NB4 (cell line): ENCODE measurements at places on chromosomes 5 and 9.

- no peak for DNase-seq
Measured at GRCh38 chr5:89374144-89374784, 491.3 kb upstream of the MEF2C start.

DNA sequence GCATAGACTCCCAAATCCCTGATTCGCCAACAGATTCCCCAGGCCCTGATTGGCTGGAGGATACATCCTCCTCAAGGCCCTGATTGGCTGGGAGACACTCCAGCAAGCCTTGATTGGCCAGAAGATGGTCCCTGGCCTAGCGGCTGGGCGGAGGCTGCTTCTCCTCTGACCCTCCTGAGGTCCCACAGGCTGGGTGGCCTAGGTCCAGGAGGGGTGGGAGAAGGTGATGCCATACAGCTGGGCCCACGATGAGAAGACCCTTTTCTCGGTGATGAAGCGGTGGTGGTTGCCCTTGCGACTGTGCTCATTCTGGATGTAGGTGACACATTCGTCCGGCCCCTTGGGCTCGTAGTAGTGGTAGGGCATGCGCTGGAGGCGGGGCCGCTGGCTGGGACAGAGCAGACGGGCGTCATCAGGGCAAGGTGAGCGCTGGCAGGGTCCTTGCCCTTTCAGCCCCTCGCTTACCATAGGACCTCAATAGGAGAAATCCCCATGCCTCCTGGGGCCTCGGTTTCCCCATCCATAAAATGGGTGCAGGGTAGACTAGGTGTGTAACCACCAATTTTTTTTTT is 9.0 kb upstream of the AK1 start:
- DNase-seq: no peak

DNA sequence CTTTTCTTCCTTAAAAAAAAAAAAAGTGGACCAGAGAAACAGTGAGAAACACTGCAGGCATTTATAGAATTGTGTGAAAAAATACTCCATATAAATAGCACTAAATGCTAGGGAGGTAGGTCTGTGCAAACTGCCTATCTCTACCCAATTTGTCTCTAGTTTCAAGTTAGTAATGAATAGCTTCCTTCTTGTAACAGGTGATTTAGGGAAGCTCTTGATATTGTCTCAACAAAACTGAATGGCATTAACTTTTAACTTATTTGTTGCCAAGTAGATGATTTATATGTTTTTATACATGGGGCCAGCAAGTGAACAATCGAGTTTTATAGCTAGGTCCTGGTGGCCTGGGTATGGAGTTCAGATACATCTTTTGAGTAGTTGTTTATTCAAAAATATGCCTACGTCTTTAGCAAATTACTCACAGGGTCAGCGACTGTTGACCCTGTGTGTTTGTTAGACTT is 283.6 kb downstream of the NR3C1 start:
- DNase-seq: no peak

GRCh38 chr5:158463938-158464337 is 605.0 kb upstream of the CLINT1 start:
- peak; percentile 70 for DNase-seq

GRCh38 chr9:70392189-70392588 is 22.3 kb downstream of the KLF9 start:
- peak; percentile 14 for DNase-seq

DNA sequence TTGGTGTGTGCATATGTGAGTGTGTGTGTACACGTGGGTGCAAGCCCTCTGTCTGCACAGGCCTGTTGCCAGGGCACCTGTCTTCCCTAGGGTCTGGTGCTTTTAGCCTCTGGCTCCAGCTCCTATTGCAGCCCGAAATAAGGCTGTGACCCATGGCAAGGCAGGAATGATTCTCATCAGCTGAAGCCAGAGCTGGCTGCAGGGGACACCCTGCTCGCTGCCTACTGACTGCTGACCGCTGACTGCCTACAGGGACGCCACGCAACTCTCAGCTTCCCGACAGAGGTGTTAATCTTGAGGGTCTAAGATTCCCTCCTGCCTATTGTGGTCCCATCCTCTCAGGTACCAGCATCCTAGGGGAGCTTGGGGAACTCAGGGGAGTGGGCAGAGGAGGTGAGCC is at the start of gene MYOZ3:
Gene MYOZ3, plus strand, starts transcription at position 166 of the 400 bp plus-strand sequence. CDS start 1,691 bp downstream, outside the sequence.
- no peak for DNase-seq

- no peak for DNase-seq
Measured at GRCh38 chr5:53166183-53166495, 56.6 kb upstream of the MOCS2 start.

GRCh38 chr9:71987471-71988371 is 72.7 kb downstream of the C9orf57 start:
- DNase-seq: peak; percentile 47

DNA sequence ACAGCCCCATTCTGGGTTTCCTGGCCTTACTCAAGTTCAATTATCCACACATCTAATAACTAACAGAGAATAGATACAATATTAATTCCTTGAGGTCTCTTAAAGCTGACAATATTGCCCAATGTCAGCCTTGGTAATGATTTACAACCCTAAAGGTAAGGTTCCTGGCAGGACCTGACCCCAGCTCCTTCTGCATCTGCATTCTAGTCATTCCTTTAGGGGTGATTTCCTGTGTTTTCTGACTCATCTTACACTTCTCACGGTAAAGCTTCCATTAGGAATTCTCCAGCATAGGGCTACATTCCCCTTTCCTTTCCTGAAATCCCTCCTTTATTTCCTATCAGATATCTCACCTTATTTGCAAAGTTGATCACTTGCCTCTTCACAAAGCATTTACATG is 9.3 kb downstream of the HAVCR1 start:
- no peak for DNase-seq

GRCh38 chr5:124536333-124536732 is 210.1 kb downstream of the ZNF608 start:
- DNase-seq: no peak

DNA sequence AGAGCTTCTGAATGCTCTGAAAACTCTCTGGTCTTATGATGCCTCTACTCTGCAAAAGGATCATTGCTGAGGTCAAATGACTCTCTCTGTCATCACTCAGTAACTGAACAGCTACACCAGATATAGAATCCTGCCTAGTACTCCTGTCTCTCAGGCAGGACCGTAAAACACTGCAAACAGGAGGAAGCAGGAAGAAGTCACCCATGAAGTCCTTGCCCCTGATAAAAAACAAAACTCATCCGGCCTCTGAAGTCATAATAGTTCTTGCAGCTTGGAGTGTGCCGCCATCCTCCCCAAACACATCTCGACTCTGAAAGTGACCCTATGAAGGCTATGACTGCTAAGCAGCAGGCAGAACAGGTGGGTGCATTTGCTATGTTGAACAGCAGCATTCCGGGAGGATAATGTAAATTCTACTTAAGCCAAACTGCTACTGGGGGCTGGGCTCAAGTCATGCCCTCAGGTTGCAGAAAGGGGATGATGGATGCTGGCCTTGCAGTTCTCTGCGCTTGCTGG is 81.9 kb upstream of the FAM169A start:
- no peak for DNase-seq

DNA sequence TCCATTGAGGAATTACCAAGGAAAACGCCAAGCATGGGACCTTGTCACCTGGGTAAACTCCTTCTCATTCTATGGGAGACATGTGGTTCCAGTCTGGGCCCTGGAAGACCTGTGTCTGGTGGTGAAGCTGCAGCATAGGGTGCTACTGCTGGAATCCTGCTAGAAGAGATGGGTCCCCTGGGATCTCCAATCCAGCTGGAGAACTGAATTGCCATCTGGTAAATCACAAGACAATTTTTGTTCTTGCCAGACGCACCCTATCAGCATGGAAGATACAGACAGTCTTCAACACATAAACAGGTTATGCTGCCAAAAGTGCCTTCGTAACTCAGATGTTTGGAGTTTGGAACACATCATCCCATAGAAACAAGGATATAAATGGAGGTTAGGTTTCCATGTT is 424.0 kb upstream of the BRINP1 start:
- no peak for DNase-seq

GRCh38 chr5:148684528-148684927 is 30.2 kb upstream of the HTR4 start:
- DNase-seq: no peak

- DNase-seq: no peak
Measured at GRCh38 chr9:14311956-14312685, 1.8 kb downstream of the NFIB start.

DNA sequence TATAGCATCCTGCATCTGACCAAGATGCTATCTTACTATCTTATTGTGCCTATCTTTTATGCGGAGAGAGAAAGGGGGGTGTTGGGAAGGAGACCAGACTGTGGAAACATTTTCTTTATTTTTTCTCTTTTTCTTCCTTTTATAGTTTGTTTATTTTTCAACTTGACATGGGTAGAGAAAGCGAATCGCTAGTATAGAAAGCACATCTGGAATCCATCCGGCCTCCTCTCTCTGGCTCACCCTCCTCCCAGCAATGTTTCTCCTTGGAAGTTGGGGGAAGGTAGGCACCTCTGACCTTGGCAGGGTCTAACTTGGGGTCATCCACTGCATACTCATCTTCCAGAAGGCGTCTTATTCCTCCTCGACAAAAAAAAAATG is 3.9 kb downstream of the S1PR3 start:
- DNase-seq: no peak

- no peak for DNase-seq
Measured at GRCh38 chr9:137491735-137492432, 32.8 kb upstream of the NSMF start.

DNA sequence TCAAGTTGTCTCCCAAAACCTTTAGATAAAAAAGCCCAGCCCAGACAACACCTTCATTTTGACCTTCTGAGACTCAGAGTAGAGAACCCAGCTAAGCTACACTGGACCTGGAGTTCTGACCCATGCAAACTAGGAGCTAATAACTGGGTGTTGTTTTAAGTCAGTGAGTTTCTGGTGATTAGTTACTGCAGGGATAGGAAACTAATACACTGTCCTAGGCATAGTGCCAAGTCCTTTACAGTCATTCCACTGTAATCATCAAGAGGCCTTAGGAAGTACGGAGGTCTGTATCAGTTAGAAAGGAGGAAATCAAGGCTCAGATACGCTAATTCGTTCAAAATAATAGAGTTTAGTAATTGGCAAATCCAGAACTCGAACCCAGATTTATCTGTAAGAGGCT is 197.9 kb downstream of the KCTD16 start:
- DNase-seq: no peak

- DNase-seq: no peak
Measured at GRCh38 chr5:149839761-149840160, 104.8 kb downstream of the PDE6A start.

DNA sequence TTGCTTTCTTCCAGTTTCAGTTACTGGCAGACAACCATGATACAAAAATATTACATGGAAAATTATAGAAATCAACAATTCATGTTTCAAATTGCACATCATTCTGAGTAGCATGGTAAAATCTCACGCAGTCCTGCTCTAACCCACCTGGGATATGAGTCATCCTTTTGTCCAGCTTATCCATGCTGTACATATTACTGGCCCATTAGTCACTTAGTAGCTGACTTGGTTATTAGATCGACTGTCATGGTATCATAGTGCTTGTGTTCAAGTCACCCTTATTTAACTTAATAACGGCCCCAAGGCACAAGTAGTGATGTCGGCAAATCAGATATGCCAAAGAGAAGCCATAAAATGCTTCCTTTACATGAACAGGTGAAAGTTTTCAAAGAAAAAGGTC is 41.2 kb downstream of the NADK2 start:
- no peak for DNase-seq

DNA sequence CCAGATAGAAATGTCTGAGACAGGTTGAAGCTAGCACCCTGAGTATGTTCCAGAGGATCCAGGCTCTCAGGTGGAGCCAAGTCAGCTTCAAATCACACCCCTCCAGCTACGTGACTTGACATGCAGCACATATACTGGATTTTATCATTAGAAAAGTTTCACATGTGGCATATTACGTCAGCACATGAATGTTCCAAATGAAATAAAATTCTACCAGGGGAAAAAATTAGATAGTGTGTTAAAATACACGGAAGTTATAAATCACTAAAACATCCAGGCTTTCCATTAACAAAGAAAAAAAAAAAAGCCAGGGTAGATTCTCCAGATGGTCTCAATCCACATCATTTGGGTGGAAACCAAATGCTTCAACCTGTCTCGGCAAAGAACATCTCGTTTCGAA is 251.6 kb downstream of the MPDZ start:
- DNase-seq: no peak

DNA sequence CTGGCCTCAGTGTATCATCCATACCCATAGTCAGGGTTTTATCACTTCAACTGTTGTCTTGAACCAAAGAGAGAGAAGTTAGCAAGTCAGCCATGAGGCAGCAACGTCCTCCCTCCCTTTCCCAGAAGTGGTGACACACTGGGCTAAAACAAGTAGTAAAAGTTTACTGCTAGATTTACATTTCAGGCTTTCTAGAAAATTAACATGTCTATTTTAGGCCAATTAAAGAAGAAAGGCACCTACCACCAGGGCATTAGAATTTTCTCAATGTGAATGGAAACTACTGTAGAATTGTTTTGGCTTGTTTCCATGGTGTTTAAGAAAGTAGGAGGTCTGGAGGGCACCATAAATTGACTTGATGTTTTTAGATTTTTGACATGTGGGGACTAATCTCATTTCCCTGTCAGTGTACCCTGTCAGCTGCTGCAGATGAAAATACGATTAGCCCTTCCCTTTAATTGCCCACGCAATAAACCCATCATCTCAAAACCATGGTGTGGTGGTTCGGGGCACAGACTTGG is 121.8 kb upstream of the ELL2 start:
- no peak for DNase-seq

DNA sequence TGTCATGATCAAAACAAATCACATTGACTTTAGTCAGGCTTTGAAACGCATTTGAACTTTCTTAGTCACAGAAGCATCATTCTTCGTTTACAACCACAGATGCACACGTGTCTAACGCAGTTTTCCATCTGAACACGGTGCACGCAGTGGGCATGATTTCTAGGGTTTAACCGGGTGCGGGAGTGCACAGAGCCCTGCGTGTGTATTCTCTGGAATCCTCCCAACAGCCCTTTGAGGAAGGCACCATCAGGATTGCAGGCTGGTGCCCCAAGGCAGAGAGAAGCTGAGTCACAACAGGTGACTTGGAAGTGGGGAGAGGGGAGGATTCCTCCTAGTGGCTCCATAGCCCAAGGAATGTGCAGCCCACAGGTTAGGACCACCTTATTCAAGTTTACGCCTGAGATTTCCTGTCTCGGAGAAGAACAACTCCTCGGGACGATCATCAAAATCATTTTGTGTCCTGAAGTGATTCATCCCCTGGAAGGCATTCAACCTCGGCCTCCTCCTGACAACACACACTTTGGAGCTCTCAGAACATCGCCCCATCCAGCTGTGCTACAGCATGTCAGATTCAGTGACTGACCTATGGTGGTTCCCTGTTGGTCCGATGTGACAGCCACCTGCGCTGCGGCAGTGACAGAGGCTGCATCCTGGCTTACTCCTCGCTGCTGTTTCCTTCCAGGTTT is 13.1 kb downstream of the ROPN1L start:
- DNase-seq: no peak

GRCh38 chr5:87361031-87361445 is 51.7 kb downstream of the CCNH start:
- no peak for DNase-seq
